A549 (cell line): ENCODE measurements at places on chromosomes 1 and 21.

- no peak for DNase-seq
These were observed 7.1 kb upstream of the SHISA4 start for GRCh38 chr1:201881617-201882016.

GRCh38 chr1:4137621-4138415 lies 237.7 kb upstream of the C1orf174 start:
- no peak for DNase-seq

DNA sequence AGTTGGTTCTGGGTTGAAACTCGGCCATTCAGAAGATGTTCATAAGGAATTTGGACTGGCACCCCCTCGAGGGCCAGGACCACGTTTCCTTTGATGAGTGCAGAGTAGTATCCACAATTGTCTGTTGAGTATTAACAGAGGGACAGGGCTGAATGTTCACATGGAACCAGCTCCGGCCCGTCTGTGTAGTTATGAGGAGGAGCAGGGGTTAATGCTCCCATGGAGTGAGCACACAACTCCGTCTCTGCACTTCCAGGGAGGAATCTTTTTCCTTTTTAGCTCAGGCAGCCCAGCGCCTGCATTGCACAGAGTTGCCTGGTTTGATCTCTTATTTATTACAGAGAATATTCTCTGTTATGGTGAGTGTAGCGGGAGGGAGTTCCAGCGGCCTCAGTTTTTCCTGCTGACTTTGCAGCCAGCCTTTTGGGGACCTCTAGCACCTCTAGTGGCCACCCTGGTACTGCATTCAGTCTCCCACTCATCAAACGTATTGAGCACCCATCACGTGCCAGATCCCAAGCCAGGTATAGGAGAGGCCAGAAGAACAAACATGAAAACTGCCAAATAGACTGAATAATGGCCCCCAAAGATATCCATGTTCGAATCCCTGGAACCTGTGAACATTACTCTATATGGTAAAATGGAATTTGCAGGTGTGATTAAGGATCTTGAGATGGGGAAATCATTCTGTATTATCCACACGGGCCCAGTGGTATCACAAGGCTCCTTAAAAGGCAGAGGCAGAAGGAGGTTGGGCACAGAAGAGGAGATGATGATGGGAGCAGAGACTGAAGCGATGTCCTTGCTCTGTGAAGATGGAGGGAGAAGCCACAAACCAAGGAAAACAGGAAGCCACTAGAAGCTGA lies 167.7 kb upstream of the CSF3R start:
- DNase-seq = peak; percentile 55

DNA sequence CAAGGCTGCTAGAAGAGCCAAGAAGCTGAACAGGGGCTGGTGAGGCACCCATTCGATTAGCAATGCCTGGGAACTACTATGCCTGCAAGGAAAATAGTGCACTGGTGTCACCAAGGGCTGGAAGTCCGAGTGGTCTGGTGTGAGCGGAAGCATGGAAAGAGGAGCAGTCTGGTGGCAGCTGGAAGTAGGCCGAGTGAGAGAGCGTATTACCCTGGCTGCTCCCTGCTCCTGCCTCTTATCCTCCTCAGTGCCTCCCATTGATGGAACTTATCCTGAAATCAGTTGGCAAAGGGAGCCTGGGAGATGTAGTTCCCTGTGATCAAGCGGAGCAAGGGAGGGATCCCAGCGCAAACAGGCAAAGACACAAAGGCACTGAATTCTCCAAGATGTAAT lies 9.6 kb downstream of the SMAP2 start:
- no peak for DNase-seq

DNA sequence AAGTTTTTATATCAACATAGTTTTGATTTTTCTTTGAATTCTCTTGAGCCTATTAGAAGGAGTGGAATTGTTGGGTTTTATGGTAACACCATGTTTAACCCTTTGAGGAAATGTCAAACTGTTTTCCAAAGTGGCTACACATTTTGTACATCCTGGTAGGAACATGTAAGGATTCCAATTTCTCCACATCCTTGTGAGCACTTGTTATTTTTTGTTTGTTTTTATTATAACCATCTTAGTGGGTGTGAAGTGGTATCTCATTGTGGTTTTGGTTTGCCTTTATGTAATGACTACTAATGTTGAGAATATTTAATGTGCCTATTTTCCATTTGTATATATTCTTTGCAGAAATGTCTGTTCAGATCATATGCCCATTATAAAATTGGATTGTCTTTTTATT lies 120.5 kb downstream of the FGGY start:
- DNase-seq = no peak

- no peak for DNase-seq
These were observed 180.0 kb upstream of the KCND3 start for GRCh38 chr1:112169517-112169916.

GRCh38 chr21:41029571-41029970 lies 138.4 kb upstream of the BACE2 start:
- no peak for DNase-seq

DNA sequence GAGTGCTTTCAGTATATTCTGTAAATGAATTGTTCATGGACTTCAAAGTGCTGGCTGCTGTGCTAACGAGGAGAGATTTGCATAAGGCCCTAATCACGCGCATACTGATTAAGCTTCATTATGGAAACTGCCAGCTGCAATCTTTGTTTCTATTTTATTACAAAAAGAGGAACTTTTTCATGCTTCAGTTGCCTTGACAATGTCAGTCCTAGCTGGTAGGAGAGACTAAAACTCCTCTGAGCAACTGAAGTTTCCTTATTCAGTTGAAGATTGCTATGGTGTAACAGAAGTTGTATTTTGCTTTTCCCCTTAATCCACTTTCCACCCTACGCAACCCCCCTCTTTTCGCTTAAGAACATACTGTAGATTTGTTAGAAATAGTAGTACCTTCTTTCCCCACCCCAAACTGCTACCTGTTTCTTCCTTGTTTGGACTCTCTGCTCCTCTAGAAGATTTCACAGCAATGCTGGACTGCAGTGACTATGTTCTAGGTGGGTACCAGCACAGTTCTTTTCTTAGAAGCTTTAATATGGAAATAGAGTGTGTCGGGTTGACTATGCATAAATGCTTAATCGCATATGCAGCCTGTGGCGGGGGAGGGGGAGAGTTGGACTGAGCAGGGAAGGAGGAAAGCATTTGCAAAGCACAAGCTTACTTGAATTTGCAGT lies 108.3 kb downstream of the POU2F1 start:
- DNase-seq = no peak

DNA sequence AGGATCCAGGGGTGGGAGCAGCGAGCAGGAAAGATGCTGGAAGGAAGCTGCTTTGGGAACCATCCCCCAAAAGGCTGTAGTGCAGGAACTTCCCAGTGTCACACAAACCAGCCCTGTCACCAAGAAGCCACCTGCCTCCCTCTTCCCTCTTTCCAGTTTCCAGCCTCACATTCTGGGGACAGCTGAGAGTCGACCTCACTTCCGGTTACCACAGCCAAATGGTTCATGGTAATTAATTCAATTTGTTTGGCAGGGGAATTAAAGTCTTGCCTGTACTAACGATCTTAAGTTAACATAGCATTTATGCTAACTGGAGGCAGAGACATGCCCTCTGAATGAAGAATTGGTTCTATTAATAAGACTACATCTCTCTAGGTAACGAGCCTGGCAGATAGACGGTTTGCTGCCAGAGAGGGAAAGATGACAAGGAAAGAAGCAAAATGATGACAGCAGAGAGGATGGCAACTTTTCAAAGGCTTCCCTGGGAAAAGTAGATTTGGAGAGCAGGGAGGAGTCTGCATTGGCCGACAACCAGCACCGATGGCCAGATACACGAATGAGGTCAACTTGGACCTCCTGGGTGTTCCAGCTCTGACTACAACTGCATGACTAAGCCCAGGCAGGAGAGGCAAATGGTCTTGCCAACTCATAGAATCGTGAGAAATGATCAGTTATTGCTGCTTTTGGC lies 64.1 kb downstream of the TMCO4 start:
- DNase-seq = no peak

DNA sequence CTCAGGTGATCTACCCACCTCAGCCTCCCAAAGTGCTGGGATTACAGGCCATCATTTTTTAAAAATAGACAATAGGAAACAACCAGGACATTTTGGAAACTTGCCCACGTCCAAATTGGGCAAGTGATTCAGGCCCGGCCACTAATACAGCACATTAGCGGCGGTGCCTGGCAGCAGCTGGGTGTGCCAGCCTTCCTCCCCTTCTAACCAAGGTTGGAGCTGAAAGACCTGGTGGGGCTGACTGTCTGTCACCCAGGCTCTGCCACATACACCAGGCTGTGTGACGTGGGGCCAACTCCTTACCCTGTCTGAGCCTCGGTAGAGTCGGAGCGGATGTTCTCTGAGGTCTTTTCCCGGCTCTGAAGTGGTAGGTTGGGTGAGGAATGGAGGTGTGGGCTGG lies 29.6 kb upstream of the TMEM51 start:
- no peak for DNase-seq

DNA sequence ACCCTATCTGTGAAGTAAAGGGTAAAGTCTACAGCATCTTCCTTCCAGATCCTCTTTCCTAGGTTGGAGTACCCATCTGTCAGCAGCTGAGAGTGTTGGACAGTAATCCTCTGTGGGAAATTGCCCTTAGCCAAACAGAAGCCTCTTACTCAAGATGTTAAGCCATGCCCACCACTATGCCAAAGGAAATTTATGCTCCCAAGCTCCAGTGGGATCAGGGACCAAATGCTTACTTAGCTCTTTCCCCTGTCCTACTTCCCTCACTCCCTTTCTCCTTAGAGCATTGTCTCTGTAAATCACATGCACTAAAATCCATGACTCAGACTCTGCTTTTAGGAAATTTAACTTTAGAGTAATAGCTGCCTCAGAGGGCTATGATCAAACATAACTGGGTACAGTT lies 254.0 kb downstream of the BRINP2 start:
- no peak for DNase-seq

DNA sequence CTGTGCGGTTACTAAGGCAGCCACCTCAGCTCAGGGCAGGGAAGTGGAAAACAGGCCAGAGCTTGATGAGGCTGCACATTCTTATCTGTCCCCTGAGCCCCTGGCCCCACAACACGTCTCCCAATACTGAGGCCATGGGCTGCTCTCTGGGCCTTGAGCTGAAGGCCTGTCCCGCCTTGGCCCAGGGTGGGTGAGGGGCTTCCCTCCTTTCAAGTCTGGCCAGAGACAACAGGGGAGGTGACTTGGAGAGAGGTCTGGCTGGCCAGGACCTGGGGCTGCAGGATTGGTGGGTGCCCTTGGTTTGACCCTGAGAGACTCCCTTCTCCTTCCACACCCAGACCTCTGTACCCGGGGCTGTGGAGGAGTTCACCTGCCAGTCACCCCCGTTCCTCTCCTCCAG lies 563.8 kb downstream of the PTPRU start:
- no peak for DNase-seq

GRCh38 chr1:117897551-117897950 lies 31.9 kb downstream of the GDAP2 start:
- DNase-seq = no peak

DNA sequence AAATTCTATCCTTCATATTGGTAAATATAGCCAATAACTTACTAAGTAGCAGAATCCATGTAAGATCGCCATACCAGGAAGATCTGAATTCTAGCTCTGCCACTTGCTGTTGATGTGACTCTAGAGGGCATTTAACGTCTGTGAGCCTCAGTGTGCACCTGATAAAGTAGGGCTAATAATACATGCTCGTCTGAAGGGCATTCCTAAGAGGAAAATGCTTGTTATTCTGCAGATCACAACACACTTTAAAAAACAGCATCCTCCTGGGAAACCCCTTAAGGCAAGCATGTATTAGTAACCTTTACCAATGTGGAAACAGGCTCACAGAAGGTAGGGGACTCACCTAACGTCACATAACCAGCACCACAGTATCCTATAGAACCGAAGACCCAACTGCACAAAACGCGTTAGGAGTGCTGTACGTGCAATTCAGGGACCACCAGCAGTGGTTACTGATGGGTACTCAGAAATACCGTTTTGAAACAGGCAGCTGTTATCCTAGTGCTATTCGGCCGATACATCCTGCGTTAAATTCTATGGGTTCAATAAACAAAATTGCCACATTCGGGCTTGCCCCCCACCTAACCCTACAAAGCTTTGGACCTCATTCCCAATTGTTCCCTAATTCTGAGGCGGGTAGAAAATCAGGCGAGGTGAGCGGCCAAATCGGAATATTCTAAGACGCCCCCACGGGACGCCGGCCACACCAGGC lies 758 bp downstream of the DEPDC1 start:
- peak; percentile 12 for DNase-seq

DNA sequence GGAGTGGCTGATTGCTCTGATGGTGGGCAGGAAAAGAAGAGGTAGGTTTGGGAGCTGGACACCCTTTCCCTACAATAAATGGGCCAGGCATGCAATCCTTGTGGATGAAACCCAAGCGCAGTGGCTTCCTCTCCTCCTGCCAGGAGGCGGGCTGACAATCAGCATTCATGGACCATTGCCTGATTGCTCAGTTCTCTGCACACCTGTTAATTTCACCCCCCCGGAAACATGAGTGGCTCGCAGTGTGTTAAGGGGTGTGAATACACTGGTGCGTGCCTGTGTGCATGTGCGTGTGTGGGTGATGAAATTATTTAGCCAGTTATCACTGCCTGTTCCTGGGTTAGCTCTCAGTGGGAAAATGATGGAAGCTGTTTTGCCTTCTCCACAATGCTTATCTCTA lies 310.7 kb downstream of the PCP4 start:
- DNase-seq = no peak

- no peak for DNase-seq
These were observed 151.6 kb downstream of the GALNT2 start for GRCh38 chr1:230218667-230219066.

- DNase-seq = no peak
These were observed 8.3 kb downstream of the CHTOP start for GRCh38 chr1:153642161-153642560.

- DNase-seq = no peak
These were observed 10.5 kb downstream of the KIF21B start for GRCh38 chr1:201013031-201013485.

- DNase-seq = no peak
These were observed 59.4 kb downstream of the AXDND1 start for GRCh38 chr1:179425186-179425585.

DNA sequence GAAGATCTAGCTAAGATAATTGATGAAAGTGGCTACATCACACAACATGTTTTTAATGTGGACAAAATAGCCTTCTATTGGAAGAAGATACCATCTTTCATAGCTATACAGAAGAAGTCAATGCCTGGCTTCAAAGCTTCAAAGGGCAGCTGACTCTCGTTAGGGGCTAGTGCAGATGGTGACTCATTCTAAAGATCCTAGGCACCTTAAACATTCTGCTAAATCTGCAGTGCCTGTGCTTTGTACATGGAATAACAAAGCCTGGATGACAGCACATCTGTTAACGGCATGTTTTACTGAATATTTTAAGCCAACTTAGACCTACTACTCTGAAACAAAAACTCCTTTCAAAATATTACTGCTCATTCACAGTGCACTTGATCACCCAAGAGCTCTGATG lies 65.6 kb upstream of the USP24 start:
- no peak for DNase-seq
